ENCODE measurements at places on chromosomes 11 and 22. TPM values are rescaled to one million over a fixed set of nuclear protein-coding genes. Genes with fewer than 3 reads are reported as not detected.

Gene GPR83
- polyA plus RNA-seq: 0.23 TPM

Gene CRYAB
- polyA plus RNA-seq: 886 TPM

Gene PHOX2A
- polyA plus RNA-seq: not detected

Gene TOMM22
- polyA plus RNA-seq: 79.4 TPM

Gene DRD4
- 1.1 TPM for polyA plus RNA-seq
